LoVo (cell line): ENCODE measurements at places on chromosomes 13 and 19.

DNA sequence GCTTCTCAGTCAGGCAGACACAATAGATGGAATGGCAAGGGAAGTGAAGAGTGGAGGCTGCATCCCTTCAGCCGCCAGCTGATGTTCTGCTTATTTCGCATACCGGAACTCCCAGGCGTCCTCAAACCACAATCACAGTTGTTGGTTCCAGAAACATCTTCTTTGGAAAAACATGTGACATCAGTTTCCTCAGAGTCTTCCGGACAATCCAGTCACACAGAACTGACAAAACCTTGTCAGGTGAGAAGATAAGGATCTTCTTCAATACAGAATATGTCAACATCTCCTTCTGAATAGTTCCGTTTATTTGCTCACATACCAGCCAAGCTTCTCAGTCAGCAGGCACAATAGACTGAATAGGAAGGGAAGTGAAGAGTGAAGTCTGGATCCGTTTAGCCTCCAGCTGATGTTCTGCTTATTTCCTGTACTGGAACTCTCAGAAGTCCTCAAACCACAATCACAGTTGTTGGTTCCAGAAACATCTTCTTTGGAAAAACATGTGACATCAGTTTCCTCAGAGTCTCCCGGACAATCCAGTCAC is 45.1 kb upstream of the CEACAM21 start:
- DNase-seq = no peak

DNA sequence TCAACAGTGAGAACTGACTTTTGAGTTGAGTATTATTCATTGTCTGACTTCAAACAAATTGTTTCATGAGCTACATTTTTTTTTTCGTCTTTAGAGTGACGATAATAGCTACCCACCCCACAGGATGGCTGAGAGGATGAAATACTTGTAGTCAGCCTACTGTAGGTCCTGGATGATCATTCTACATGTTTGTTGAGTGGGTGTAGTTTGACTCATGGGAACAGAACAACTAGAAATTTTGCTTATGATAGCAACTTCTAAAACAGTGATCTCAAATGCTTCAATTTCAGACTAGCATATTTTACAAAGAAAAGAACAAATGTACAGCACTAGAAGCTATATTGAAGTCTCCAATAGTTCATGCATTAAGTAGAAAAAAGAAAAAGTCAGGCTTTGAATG is 651.8 kb downstream of the PCDH9 start:
- no peak for DNase-seq

DNA sequence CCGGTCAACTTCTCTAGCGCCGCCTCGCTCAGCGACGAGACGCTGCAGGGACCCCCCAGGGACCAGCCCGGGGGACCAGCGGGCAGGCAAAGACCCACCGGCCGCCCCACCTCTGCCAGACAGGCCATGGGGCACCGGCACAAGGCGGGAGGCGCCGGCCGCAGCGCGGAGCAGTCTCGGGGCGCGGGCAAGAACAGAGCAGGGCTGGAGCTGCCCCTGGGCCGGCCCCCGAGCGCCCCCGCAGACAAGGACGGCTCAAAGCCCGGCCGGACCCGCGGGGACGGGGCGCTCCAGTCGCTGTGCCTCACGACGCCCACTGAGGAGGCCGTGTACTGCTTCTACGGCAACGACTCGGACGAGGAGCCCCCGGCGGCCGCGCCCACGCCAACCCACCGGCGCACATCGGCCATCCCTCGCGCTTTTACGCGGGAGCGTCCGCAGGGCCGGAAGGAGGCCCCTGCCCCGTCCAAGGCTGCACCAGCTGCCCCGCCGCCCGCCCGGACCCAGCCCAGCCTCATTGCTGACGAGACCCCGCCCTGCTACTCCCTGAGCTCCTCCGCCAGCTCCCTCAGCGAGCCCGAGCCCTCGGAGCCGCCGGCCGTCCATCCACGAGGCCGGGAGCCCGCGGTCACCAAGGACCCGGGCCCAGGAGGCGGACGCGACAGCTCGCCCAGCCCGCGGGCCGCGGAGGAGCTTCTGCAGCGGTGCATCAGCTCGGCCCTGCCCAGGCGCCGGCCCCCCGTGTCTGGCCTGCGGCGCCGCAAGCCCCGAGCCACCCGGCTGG is 11.3 kb downstream of the C19orf25 start:
- DNase-seq = no peak

- no peak for DNase-seq
These were observed 9.5 kb upstream of the GJB6 start for GRCh38 chr13:20241593-20241992.

GRCh38 chr13:37070145-37070695 is 10.7 kb upstream of the SUPT20H start:
- DNase-seq = no peak

DNA sequence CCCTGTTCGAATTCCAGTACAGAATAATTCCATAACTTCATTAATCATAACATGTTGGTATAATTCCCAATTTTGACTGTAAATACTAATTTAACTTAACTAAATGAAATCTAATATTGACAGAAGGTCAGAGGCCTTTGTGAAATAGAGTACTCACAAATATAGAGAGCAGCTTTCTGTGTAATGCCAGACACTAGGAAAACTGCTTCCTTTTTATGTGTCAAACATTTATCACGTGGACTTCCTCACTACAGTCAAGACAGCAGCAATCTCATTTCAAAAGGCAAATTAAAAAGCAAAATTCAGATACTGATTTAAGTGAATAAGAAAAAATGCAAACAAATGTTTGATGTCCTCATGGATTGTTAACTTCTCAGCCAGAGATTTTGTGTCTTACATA is 13.1 kb downstream of the ITM2B start:
- DNase-seq = no peak

DNA sequence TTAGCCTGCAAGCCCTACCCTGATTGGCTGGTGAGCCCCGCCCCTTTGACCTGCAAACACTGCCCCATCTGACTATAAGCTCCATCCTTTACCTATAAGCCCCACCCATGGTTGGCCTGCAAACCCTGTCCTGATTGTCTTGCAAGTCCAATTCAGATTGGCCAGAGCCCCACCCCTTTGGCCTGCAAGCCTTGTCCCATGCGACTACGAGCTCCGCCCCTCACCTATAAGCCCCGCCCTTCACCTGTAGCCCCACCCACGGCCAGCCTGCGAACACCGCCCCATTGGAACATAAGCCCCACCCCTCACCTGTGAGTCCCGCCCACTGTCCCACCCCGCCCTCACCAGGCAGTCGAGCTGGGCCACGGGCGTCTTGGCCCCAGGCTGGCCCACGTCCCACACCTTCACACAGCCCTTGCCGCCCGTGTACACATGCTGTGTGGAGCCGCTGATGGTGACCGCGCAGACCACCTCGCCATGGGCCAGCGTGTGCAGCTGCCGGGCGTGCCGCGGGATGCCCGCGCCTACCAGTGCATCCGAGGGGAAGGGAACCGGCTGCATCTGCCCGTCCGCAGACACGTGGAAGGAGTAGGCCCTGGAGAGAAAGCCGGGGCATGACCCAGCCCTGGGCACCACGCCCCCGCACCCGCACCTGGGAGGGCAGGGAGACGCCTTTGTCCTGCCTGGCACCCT is 22.9 kb downstream of the TLE2 start:
- no peak for DNase-seq

- no peak for DNase-seq
These were observed 27.1 kb upstream of the IGFL1 start for GRCh38 chr19:46202426-46202825.

DNA sequence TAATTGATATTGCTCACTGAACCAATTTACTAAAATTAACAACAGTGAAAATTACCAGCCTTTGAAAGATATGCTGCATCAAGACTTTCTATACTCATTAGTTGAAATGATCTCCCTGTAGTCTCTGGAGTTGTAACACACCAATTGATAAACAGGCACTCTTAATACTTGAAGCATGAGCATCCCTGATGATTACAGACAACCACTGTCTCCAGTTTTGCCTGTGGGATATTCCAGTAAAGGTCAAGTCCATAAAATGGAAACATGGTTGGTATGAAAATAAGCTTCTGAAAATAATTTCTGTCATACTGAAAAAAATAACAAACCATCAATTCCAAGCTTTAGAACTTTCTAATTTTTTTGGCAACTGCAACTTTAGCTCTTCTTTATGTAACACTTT is 405.8 kb downstream of the SPRY2 start:
- DNase-seq = no peak

DNA sequence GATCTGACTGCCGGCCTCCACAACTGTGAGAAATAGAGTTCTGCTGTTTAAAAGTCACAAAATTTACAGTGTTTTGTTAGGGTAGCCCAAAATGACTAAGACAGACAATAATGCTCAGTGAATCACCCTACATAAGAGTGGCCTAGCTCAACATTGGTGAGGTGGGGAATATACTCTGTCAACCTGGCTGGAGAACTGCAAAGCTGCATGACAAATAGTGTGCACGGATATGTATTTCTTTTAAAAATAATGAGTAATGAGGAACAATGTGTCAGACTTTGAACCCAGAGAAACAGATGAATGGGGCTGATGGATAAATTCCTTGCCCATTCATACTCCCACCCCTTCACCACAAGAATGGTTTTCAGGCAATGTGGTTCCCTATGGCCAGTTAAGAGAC is 372.4 kb downstream of the SUCLA2 start:
- DNase-seq = no peak

DNA sequence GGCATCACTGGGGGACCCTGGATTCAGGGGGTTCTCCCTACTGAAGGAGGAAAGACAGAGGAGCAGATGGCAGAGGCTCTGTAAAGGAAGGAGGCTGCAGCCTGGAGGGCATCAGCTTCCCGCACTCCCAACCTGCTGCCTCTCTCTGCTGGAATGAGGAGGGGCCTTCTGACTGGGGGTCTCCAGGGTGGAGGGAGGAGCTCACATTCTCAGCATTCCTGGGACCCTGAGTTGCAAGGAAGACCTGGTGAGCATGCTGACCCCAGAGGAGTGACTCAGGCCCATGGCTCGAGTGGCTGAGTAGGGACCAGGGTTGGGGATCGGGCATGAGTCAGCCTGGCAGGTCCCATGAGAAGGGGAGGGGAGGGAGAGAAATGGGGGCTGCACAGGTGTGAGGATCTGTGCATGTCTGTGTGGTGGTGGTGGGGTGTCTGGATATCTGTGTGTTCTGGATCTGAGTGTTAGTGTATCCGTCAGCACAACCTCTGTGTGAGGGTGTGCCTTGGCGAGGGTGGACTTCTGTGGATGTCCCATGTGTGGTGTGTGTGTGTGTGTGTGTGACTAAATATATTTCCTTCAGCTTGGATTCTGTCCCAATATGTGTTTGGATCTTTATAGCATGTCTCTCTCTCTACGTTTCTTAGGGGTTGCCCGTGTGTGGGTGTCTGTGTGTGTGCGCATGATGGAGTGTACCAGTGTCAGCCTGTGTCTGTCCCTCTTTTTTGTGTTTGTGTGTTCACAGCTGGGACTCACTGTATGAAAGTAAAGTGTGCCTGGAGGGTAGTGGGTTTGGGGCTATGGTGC is 4.6 kb downstream of the AXL start:
- DNase-seq = peak; percentile 51
